HCT116 (cell line): ENCODE measurements at places on chromosomes 5 and 9.

- DNase-seq = no peak
These were observed 321.4 kb downstream of the TRIM32 start for GRCh38 chr9:117008461-117008860.

DNA sequence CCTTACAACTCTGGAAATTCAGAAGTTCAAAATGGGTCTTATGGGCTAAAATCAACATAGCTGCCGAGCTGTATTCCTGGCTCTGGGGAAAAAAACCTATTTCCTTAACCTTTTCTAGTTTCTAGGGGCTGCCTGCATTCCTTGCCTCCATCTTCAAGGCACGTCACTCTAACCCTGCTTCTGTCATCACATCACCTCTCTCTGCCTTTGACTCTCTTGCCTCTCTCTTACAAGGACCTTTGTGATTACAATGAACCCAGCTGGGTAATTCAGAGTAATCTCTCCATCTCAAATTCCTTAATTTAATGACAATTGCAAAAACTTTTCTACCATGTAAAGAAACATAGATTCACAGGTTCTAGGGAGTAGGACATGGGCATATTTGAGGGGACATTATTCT lies 103.1 kb upstream of the SMC2 start:
- DNase-seq = no peak

- DNase-seq = no peak
These were observed 317.0 kb upstream of the ADCY2 start for GRCh38 chr5:7078901-7079300.

DNA sequence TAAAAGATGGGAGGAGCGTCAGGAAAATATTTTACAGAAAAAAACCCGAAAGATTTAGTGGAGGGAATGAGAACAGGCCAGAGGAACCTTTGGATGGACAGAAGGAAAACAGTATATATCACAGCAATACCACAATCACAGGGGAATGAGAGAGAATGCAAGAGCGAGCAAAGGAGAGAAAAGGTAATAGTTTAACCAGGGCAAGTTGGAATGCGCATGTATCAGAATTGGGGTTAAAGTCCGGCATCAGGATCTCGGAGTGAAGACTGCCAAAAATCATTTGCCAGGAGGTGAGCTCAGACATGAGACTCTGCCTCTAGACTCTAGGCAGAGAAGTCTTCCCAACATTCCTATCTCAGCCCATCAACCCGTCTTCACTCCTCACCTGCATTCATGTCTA lies 36.8 kb downstream of the PCDHGC5 start:
- DNase-seq = no peak

DNA sequence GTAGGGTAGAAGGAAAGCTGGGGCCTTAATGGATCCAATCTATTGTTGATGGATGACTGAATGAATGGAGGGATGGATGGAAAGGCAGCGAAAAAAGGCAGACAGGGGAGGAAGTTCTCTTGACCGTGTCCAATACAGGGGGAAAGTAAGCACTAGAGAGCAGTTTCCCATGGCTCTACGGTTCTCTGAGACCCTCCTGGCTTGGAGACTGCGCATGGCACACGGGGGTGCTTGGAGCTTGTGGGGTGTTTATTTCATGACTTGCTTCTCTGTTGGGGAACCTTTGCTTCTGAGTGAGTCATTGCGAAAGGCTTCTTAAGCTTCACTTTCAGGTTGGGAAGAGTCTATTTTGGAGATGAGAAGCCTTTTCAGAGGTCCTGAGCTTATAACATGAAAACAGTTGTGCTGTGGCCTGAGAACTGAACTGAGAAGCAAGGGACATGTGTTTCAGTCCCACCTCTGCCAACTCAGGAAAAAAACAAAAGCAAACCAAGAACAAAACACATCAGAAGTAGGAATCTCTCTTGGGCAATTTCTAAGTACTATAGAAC lies 12.8 kb upstream of the TEX48 start:
- DNase-seq = no peak

GRCh38 chr5:137395011-137395755 lies 103.9 kb downstream of the SPOCK1 start:
- DNase-seq = no peak

GRCh38 chr9:113574441-113575262 lies 111.1 kb downstream of the RGS3 start:
- DNase-seq = no peak

GRCh38 chr5:127885176-127885575 lies 182.0 kb downstream of the CCDC192 start:
- DNase-seq = no peak

DNA sequence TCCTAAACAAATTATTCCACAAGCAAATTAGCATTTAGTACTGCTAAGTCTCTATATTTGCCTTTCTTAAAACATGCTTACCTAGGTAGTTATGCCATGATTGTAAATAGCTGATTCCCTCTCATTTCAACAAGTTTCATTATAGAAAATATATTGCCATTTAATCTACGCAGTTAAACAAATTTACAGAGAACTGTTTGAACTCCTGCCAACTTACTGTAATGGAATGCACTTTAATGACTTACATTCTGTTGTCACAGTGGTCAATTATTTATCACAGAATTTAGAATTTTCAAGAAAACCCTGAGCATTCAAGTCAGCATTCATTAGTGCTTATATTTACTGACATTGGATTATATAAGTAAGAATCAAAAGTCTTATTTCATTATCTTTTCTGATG lies 19.6 kb downstream of the SLC38A9 start:
- DNase-seq = no peak

- DNase-seq = no peak
These were observed 18.3 kb upstream of the IGFBPL1 start for GRCh38 chr9:38442473-38443096.

- no peak for DNase-seq
These were observed 17.0 kb downstream of the BTNL8 start for GRCh38 chr5:180915924-180916323.

DNA sequence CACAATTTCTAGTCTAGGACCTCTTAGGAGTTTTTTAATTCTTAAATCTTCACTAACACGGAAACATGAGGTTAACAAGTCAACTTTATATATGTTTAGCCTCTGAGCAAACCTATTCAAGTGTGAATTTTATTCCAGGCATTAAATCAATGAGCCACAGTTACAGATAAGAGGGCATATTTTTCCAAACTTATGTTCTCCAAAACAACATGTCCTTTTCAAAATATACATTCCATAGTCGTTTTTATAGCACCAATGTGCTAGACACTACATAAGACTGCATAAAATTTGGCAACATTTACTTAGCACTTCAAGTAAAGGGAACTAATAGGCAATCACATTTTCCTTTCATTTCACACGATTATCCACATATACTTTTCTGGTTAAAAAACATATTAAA lies 6.5 kb downstream of the TMEM245 start:
- DNase-seq = no peak

- DNase-seq = no peak
These were observed 11.3 kb upstream of the TMEM141 start for GRCh38 chr9:136779808-136780207.

GRCh38 chr5:112923148-112923917 lies 1.3 kb upstream of the REEP5 start:
- no peak for DNase-seq

GRCh38 chr9:83509402-83509801 lies 28.8 kb downstream of the FRMD3 start:
- DNase-seq = no peak

DNA sequence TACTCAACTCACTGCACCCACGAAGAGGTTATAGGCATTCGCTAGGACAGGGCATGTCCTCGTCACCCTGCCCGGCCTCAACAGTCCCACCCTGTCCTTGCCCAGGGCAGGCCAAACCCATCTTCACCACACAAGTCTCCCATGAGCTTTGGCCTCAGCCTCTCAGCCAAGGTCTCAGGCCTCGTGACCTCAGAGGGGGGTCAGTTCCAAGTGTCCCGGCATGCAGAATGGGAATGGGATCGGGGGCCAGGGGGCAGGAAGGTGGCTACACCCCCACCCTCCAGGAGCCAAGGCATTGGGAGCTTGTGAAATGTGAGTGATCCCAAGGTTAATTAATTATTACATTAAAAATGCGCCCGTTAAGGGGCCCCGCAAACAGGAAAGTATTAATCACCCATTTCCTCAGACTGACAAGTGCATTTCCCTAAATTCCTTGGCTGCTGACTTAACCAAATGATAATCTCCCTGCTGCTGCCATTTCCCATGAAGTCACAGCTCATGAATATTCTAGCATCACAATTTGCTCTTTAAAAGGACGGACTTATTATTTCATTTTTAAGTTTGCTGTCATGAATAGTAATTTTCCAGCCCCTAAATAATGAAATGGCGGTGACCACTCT lies 8.0 kb upstream of the UBAC1 start:
- no peak for DNase-seq

DNA sequence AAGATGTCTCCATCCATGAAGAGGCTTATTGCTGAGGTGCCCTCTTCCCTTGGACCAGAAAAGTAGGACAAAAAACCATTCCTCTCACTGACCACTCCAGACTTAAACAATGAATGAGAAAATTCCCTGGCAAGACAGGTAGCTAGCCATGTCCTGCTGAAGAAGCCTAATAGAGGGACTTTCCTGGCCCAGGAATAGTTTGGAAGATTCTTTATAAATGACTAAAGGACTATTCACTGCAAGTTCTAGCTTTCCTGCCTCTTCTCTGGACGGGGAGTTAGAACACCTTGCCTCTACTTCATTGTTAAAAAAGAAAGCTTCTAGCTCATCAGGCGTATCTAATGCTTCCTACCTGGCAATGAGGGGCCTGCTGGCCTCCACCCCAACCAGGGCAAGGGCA lies 153.6 kb downstream of the NR3C1 start:
- no peak for DNase-seq

- DNase-seq = no peak
These were observed 151.3 kb upstream of the MAP3K1 start for GRCh38 chr5:56664025-56664424.

- DNase-seq = peak; percentile 79
These were observed 11.9 kb downstream of the GRIN1 start for GRCh38 chr9:137150617-137151457.

GRCh38 chr9:132367613-132368313 lies 13.0 kb upstream of the SETX start:
- no peak for DNase-seq

DNA sequence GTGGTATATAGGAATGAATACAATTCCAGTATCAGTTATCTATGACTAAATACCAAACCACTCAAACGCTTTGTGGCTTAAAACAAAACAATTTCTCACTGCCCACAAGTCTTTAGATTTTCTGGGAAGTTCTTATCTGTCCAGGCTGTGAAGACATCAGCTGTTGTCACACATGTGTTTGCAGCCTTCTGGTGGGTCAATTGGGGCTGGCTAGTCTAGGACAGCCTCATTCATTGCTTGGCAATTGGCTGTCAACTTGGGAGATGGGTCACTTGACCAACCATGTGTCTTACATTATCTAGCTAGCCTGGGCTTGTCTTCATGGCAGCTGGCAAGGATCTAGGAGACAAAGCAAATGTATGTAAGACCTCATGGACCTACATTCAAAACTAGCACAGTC lies 53.8 kb upstream of the PAPPA start:
- no peak for DNase-seq

- DNase-seq = no peak
These were observed 4.2 kb downstream of the DAB2 start for GRCh38 chr5:39420482-39421145.

DNA sequence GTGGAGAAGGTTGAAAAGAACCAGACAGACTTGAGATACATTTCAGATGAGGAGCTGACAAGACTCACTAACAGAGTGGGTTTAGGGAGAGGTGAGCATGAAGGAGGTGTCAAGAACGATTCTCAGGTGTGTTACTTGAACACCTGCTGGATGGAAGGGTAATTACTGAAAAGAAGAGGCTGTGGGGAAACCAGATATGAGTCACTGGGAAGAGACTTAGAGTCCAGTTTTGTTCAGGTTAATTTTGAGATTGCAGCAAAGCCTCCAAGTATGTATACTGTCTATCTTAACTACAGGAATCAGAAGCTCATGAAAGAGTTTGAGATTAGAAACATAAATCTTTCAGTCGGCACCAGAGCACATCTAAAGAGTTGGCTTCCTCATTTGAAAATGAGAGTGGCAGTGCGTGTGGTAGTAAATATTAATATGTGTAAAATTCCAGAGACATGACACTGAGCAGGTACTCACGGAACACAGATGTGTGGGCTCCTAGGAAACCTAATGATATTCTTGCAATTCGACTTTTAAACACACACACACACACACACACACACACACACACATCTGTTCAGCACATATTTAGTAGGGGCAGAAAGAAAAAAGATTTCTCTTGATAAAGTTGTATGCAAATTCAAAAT lies 197.1 kb downstream of the CDH18 start:
- no peak for DNase-seq

DNA sequence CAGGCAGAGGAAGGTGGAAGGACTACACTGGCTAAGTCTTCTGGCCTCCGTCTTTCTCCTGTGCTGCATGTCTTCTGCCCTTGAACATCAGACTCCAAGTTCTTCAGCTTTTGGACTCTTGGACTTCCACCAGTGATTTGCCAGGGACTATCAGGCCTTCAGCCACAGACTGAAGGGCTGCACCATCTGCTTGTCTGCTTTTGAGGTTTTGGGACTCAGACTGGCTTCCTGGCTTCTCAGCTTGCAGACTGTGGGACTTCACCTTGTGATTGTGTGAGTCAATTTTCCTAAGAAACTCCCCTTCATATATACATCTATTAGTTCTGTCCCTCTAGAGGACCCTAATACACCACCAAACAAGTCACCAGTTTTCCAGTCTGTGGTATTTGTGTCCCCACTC lies 9.7 kb upstream of the ANKDD1B start:
- DNase-seq = no peak

GRCh38 chr5:68682400-68683160 lies 411.2 kb upstream of the SLC30A5 start:
- no peak for DNase-seq

DNA sequence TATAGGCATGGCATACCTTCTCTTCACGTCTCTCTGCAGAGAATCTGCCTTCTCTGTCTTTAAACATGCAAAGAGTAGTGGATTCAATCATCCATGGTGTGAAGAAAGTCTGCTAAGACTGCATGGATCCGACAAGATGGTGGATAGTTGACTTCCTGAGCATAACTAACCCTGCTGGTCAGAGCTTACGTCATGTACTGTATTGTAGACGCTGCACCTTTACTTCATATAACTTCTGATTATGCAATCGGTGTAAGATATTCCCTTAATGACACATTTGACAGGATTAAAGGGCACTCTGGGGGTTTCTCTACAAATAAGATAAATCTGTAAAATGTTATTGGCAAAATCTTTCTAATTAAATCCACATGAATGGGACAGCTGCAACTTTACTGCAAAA lies 240.3 kb upstream of the NREP start:
- no peak for DNase-seq

- DNase-seq = no peak
These were observed 379.6 kb downstream of the MLLT3 start for GRCh38 chr9:20242510-20243189.

GRCh38 chr5:112388739-112389138 lies 30.3 kb downstream of the EPB41L4A start:
- DNase-seq = no peak

GRCh38 chr5:119426057-119426456 lies 26.2 kb upstream of the HSD17B4 start:
- no peak for DNase-seq

GRCh38 chr5:92372766-92373165 lies 989.6 kb upstream of the ARRDC3 start:
- no peak for DNase-seq

- DNase-seq = no peak
These were observed 32.9 kb downstream of the TNFAIP8 start for GRCh38 chr5:119388619-119389190.

GRCh38 chr5:32261198-32261597 lies 51.5 kb downstream of the MTMR12 start:
- DNase-seq = no peak
